ENCODE measurements at places on chromosomes 2 and 18.
A peak's percentile ranks its signal among the peaks of the same experiment; 100 is the strongest.

- no peak for DNase-seq
These were observed 47.1 kb downstream of the STRN start for GRCh38 chr2:36919041-36919837.

DNA sequence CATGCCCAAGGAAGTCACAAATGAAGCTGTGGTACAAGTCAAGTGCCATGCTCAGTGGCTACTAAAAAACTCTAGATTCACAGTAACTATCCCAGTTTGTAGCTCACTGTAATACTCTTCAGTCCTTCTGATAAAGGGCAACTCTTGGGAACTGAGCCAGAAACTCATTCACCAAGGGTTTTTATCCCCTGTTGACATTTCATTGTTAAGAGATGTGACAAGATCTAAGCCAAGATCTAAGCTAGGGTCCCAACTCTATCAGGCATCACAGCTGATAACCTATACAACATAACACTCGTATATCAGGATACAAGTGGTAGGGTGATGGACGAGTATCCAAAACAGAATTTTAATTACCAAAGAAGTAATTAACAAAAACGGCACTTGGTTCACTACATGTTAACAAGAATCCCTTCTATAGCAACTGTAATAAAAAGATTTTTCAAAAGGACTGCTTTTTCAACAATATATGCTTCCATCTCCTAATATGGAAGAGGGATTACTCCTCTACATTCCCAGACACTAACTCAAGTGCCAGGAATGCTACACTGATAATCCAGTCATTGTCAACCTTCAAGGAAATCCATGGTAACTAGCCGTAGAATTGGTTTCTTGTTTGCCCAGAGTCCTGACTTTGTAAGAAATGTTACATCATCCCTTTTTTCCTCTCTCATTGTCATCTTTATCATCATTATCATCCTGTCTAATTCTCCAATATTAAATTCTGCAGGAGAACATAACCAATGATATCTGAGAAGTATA, 111.7 kb downstream of the CDH2 start:
- DNase-seq: no peak

- DNase-seq: peak; percentile 16
These were observed 94.6 kb downstream of the LCLAT1 start for GRCh38 chr2:30541680-30542079.

- no peak for DNase-seq
These were observed 373.0 kb downstream of the CDH2 start for GRCh38 chr18:27803957-27804356.

GRCh38 chr2:152894051-152894450, 175.6 kb downstream of the ARL6IP6 start:
- DNase-seq: no peak

Data from GM12865 (cell line).